Ecto neural progenitor cell (in vitro differentiated cells): ENCODE measurements at places on chromosomes 2 and 18.

GRCh38 chr2:30686000-30686399 lies 121.2 kb downstream of the CAPN13 start:
- DNase-seq, result no peak

DNA sequence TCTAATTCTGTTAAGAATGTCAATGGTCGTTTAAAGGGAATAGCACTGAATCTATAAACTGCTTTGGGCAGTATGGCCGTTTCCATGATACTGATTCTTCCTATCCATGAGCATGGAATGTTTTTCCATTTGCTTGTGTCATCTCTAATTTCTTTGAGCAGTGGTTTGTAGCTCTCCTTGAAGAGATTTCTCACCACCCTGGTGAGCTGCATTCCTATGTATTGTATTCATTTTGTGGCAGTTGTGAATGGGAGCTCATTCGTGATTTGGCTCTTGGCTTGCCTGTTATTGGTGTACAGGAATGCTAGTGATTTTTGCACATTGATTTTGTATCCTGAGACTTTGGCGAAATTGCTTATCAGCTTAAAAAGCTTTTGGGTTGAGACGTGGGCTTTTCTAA lies 38.3 kb upstream of the WDR75 start:
- no peak for DNase-seq

GRCh38 chr18:9842448-9842847 lies 43.3 kb upstream of the TXNDC2 start:
- no peak for DNase-seq

- no peak for DNase-seq
Observed at GRCh38 chr2:17918789-17919188, 40.3 kb downstream of the KCNS3 start.

DNA sequence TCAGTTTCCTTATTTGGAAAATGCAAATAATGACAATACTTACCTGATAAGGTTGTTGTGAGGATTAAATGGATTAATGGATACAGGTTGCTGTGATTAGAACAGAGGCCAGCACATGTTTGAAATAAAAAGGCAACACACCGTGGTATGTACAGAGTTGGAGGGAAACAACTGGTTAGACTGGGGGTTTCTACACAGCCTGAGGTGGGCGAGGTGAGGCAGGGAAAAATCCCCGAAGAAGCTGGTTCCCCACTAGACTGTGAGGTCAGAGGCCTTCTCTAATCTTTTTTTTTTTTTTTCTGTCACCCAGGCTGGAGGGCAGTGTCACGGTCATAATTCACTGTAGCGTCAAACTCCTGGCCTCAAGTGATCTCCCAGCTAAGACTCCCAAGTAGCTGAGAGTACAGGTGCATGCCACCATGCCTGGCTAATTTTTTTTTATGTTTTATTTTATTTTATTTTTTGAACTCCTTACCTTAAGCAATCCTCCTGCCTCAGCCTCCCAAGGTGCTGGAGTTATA lies 1.2 kb upstream of the E2F6 start:
- DNase-seq, result no peak

DNA sequence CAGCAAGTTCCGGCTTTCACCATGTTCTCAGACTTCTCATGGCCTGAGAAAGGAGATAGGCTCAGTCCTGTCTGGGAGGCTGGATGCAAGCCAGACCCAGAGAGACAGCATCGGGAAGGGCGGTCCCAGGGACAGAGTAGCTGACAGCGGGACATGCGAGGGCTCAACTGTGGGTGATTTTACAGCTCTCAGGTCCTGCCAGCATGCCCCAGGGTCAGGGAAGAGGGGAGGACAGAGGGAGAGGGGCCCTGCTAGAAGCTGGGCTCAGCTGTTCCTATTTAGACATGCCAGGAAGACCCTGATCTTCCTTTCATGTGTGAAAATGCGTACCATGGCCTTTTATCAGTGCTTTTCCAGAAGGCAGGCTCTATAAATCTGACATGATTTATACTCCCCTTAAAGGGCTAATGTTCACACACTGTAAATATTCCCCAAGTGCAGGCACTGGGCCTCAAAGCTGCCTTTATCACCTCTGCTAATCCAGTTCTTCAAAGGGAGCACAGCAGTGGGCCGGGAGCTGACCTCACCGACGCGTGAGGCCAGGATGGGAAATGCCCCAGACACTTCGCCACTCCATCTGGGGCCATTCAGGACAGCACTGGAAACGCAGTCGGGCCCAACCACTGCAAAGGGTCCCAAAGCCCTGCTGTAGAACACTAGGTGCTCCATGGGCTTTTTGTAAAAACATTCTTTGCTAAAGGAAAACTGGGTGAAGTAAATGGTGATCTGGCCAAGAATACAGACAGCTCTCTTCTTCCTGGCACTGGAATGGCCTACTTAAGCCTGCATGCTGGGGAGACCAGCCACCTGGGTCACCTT lies 96.1 kb upstream of the LMAN1 start:
- DNase-seq, result no peak

DNA sequence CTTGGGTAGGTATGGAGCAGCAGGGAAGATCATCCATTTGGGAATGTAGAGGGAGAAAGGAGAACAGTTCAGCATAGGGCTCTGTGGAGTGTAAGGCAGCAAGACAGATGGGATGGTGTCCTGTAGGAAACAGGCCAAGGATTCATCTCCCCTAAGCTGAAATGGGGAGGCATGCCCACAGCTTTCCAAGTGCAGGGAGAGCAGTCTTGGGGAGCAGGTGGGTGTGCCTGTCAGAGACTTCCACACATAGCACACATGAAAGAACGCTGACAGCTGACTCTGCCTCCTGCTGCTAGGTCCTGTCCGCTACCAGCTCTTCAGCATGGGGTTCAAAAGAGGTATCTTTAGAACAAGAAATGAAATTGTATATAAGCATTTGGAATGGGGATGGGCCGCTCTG lies 9.0 kb downstream of the SETBP1 start:
- DNase-seq, result no peak

GRCh38 chr18:55331301-55331700 lies 256.7 kb downstream of the TCF4 start:
- DNase-seq, result no peak

GRCh38 chr2:25123682-25124081 lies 44.7 kb downstream of the POMC start:
- no peak for DNase-seq
